NCI-H187 (cell line): ENCODE measurements at places on chromosomes 3 and 15.

GRCh38 chr15:66886686-66887273 lies 178.6 kb upstream of the SMAD3 start:
- no peak for DNase-seq

DNA sequence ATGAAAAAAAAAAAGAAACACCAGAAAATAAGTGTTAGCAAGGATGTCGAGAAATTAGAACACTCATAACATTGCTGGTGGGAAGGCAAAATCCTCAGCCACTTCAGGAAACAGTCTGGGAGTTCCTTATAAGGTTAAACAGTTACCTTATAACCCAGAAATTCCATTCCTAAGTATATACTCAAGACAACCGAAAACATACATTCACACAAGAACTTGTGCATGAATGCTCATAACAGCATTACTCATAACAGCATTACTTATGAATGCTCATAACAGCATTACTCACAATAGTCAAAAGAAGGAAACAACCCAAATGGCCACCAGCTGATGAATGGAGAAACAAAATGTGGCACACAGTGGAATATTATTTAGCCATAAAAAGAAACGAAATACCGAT lies 34.8 kb upstream of the DCP1A start:
- no peak for DNase-seq

DNA sequence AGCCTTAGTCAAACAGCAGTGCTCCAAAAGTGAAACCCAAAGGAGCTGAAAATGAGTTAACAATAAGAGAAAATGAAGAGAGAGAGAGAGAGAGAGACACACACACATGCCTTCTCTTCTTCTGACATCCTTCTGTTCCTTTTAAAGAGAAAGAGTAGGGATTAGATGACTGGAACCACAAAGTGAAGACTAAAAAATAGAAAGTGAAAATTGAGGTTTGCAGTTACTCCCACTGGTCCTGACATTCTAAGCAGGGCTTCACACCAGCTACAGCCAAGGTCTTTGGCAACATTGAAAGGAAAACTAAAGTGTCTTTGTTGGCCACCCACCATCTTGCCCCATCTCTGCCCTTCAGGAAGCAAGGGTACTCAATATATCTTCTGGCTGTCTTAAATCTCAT lies 59.2 kb downstream of the USP50 start:
- no peak for DNase-seq

DNA sequence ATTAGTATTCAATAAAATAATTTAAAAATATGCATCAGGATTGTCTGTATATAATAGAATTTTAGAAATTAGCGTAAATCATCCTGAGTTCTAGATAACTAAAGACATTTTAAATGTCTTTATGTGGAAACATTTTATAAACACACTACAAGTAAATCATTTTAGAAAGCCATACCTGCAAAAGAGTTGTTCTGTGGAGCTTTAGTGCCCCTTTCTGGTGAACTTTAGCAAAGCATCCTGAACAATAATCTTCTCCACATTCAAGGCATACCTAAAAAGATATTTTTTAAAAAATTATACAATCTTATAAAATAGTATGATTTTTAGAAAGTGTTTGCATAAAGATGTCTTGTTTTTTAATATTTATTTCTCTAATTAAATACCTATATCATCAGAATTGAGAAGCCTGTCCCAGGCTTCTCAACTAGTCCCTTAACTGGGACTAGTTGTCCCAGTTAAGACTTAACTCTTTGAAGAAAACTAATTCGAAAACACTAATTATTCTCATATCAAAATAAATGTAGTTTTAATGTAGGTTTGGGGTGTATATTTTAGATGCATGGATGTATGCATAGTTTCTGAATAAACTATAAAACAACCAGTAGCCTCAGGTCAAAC lies 29.7 kb downstream of the ZBBX start:
- no peak for DNase-seq

DNA sequence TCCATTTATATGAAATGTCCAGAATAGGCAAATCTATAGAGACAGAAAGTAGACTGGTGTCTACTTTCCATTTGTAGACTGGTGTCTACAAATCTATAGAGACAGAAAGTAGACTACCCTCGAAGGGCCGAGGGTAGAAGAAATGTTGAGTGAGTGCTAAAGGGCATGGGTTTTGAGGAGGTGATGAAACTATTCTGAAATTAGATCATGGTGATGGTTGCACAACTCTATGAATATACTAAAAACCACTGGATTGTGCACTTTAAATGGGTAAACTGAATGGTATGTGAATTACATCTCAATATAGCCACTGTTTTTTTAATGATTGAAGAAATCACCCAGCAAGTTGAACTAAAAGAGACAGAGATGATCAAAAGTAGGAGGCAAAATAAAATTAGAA lies 27.9 kb downstream of the TP53BP1 start:
- no peak for DNase-seq
